Left lung (tissue), 14 donors: ENCODE measurements at places on chromosomes 7 and 10. TPM values are rescaled to one million over a fixed set of nuclear protein-coding genes. Genes with fewer than 3 reads are reported as not detected.
A peak's percentile ranks its signal among the peaks of the same experiment; 100 is the strongest.

- DNase-seq = no peak
Measured at GRCh38 chr10:131652438-131653139, 248.2 kb upstream of the PPP2R2D start.

- DNase-seq = no peak
Measured at GRCh38 chr10:124996127-124996853, 54.4 kb downstream of the ZRANB1 start.

DNA sequence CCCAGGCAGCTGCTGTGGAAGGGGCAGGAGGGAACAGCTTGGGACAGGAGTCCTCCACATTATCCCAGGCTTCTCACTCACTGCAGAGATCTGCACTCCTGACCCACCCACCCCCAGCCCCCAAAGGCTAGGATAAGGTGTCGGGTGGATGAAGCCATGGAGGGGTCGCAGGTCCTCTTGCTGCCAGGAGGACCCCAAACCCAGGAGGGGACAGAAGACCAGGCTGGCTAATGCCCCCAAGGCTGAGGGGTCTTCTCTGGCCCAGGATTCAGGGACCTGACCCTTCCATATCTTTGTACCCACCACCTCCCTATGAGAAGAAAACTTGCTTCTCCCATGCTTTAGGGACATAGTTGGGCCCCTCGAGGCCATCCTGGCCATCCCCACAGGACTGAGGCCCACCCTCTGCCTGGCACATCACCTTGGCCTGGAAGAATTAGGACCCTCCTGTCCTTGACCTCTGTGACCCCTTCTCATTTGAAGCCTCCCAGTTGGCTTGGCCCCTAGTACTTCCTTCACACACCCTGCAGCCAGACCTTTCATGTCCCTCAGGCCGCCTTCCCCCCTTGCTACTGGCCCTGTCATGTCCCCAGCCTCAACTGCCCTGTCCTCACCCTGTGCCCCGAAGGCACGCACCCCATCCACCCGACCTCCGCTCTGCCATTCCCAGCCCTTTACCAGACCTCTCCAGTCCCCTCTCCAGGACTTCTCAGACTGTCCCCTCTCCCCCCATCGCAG lies 21.6 kb downstream of the KCNH2 start:
- DNase-seq = peak; percentile 15

The DPCD gene
- 13.5 TPM for total RNA-seq

The PAOX gene
- total RNA-seq = 7.1 TPM

GRCh38 chr10:47454780-47455058 lies 29.2 kb downstream of the ANXA8 start:
- no peak for DNase-seq

DNA sequence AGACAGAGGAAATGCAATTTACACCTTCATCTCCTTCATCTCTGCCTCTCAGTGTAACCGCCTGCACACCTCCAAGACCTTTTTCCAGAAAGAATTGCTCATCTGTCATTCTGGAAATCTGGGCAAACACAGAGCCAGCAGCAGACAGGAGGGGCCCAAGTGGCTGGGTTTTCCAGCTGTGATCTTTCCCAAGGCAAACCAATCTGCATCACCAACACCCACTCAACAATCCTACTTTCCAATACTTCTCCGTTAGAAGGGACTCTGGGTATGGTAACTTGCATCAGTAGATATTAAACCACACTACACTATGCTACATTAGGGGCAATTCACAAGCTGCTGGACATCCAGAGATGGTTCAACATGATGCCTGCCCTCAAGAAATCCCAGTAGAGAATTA lies 781.8 kb upstream of the AUTS2 start:
- DNase-seq = no peak

The LLCFC1 gene
- not detected for total RNA-seq

The EIF3A gene
- 113 TPM for total RNA-seq

GRCh38 chr7:108267615-108268014 lies 137.5 kb upstream of the LAMB4 start:
- no peak for DNase-seq

DNA sequence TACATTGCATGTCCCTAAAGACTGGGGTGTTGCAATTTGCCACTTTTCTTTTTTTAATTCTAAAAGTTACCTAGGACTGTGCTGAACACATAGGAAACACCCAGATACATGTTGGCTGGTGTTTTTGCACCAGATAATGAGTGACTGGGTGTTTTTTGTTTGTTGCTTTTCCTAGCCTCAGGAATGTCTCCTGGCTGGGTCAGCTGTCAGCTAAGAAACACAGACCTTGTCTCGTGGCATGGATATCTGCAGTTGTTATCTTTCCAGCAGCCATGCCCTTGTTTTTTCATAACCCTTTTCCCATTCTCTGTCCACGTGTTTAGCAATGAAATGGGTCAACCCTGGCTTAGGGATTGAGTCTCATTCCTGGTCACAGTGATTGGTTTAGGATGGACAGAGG lies 433.9 kb upstream of the ZMIZ1 start:
- DNase-seq = no peak
